ENCODE measurements at places on chromosomes 5 and 9.
A peak's percentile ranks its signal among the peaks of the same experiment; 100 is the strongest.

GRCh38 chr9:115495836-115496235 is 377.9 kb upstream of the TNC start:
- DNase-seq = no peak

DNA sequence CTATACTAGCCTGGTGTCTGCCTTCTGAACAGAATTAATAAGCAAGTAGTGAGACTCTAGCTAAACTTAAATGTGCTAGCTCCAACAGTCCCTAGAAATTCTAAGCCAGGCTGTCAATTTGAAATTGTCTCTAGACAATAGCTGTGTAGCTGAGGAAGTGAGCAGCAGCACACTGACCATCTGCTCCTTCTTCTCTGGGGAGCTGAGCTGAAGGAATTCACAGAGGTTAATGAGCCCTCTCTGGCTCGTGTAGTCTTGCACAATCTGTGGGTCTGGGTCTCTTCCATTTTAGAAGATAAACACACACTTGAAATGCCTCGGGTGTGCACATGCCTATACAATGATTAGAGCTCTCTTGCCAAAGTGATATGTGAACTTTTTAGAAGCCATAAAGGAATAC is 63.5 kb upstream of the BARX1 start:
- DNase-seq = no peak

- no peak for DNase-seq
Measured at GRCh38 chr5:61286446-61287132, 45.5 kb upstream of the ZSWIM6 start.

DNA sequence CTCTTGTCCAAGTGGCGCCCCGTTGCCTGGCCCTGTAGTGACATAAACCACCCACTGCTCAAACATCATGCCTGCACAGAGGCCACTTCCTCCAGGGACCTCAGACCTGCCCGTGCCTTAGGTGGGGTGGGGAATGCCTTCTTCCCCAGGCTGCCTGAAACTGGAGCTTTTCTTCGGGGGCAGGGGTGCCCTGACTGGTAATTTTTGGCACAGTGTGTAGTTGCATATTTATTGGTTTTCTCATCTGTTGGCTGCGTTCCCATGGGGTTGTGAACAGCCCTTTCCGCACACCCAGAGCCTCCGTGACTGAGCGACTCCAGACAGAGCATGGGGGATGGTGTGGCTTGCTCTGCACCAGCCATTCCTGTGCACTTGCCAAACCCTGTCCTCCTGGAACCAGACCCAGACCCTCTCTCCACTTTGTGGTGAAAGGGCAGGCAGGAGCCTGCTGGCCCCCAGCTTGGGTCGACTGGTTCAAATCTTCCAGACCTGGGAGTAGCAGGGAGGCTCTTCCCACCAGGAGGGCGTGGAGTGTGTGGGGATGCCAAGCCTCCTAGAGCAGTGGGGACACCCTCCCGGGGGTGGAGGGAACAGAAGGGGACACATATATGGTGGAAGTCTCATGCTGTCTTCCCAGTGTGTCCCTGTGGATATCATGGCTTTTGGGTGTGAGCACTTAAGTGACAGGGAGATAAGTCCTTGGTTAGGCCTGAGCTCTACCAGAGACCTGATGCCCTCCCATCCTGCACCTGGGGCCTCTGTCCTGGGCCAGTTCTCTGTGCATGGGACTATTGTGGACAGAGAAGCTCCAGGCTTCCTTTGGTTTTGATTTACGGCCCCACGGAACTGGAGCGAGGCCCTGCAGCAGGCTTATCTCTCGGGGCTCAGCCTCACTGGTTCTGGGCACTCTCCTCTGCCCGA is 39.6 kb downstream of the WNK2 start:
- DNase-seq = no peak

- no peak for DNase-seq
Measured at GRCh38 chr5:55303238-55303690, 4.2 kb downstream of the DHX29 start.

DNA sequence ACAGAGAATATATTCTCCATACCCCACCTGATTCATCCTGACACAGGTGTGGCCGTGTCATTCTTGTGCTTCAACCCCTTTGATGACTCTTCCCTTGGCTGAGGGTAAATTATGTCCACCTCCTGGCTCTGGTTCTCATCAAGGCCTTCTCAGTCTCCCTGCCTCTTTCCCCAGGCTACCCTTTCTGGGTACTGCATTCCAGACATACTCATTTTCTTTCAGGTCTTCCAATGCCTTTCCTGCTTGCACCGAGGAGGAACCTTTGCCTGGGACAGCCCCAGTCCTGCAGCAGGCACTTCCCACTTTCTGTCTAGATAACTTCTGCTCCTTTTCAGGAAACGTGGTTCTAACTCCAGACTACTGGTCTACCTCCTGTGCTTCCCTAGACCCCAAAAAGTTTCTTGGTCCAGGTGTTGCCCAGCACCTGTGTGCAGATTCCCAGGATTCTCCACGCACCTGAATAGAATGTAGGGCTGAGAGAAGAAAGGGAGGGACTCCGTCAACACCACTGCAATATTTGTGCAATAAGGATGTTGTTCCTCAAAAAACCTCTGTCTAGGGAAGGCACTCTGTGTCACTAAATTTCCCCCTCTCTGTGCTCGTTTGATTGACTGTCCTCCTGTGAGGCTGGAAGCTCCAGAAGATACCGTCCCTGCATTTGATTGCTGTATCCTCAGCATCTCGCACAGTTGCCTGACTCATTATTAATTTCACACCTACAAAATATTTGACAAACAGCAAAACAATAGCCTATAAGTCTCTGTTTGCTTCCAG is 255.4 kb upstream of the NFIL3 start:
- DNase-seq = no peak

DNA sequence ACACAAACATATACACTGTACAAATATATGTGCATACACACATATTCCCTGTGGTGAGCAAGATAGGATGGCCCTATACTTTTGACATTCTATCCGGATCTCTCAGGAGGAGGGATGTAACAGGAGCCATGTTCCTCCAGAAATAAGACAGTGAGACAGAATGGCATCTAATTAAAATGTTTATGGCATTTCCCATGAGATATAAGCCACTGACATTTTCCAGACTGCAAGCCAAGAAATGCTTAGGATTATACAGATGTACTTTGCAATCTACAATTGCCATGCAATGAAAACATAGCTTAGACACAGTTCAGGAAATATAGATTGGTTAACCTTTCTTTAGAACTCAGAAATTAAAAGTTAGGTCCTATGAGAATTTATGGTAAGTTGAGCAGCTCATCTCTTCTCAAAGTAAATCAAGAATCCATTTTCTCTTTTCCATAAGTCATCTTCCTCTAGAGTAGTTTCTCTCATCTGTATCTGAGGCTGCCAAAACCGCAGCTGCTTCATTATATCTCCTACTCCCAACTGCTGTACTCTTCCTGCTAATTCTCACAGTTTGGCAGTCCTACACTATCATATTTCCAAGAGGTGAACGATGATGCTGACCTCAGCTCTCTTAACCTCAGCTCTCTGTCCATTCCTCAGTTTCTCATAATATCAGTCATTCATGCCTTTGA is 1719.1 kb downstream of the MAT2B start:
- no peak for DNase-seq

DNA sequence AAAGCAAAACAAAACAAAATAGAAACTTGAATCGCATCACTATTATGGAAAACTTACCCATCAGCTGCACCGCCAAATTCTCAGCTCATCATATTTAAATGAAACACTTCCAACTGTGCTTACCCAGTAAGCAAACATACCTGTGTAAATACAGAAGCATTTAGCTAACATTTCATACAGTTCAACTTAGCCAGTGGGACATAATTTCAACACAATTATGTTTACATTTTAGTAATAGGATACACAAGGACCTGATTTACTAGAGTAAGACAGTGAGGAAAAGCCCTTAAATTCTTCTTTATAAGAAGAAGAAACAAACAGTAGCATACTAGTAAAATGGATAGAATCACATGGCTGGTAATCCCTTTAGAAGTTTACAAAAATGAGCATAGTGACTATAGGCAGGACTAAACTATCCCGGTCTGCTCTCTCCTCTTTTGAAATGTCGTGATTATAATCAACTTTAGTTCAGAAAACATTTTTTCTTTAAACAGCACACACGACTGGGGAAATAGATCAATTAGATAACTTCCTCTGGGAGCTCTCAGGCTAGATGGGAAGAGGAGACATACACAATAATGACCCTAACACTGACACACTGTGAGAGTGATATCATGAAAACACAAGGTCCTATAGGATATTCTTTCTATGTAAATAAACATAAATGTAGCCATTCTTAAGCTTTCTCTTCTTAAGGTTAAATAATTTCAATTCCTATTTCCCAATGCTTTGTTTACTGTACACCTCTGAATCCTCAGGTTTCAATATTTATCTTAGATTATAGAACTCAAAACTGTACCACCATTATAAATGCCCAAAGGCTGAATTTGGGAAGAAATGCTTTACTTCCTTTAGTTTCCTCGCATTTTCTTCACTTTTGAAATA is 15.9 kb upstream of the CDC20B start:
- DNase-seq = no peak

GRCh38 chr9:125683486-125683885 is 23.5 kb downstream of the MAPKAP1 start:
- no peak for DNase-seq

DNA sequence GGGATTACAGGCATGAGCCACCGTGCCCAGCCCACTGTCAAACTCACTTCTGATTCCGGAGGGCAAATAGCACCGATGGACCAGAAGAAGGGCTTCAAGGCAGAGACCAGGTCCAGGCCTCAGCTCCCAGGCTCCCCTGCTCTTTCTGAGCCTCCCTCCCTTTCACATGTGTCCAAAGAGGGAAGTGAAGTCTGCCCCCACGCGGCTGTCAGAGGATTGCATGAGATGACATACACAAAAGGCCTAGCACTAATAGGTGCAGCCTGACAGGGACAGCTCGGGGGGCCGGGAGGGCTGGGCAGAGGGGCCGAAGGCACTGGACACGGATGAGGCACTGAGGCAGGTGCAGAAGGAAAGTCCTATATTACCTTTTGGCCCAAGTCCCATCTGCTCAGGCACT is 16.1 kb downstream of the FBP1 start:
- peak; percentile 23 for DNase-seq

DNA sequence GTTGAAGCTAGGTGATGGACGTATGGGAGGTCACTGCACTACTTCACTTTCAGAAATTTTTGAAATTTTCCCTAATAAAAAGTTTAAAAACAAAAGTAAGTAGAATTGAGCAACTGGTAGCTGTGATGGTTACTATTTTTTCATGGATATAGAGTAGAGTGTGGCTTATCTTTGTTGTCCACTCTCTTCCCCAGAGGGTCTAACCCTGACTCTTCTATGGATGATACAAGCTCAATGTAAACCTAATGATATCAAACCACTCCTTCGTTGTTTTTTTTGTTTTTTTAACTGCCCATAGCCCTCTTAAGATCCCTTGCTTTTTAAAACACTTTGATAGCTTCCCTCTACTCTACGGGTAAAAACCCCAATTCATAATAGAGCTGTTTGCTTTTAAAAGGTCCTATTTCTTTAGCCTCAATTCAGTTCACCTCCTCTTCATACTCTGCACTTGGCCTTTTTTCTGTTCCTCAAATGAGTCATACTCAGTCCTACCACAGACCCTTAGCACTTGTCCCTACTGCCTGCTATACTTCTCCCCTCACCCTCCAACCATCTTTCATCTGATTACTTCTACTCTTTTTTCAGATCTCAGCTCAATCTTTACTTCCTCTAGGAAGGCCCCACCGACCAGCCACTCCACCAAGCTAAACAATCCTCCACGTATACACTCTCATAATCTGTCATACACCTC is 2.6 kb downstream of the HDAC3 start:
- DNase-seq = no peak

GRCh38 chr9:24708814-24709213 is 163.1 kb upstream of the IZUMO3 start:
- no peak for DNase-seq

DNA sequence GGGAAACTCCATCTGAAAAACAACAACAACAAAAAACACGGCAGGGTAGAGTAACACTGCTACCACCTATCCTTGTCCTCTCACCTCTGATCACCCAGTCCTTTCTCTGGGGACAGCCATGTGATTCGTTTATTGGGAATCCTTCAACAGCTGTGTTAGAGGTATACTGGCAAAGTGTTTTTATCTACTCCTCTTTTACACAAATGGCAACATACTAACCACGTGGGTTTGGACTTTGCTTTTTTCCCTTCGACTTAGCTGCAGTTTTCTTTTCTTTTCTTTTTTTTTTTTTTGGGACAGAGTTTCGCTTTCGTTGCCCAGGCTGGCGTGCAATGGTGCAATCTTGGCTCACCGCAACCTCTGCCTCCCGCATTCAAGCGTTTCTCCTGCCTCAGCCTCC is 11.2 kb upstream of the SET start:
- DNase-seq = no peak

GRCh38 chr5:109411627-109412026 is 1.9 kb upstream of the PJA2 start:
- DNase-seq = no peak

DNA sequence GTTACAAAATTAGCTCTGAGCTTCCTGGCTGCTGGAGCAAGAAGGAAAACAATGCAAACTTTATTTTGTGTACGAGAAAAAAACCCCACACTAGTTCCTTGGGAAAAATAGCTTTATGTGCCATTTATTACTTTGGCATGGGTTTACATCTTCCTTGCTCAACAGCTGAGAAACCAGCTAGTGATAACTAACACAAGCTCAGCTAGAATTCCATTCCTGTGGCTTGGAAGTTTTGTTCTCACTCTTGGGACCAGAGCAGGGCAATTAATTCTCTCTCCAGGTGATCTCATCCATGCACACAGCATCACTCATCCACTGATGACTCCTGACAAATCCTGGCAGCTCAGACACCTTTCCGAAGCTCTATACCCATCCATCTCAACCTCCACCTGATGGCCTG is 104.1 kb downstream of the CRB2 start:
- DNase-seq = no peak

- no peak for DNase-seq
Measured at GRCh38 chr5:148956477-148957385, 106.1 kb downstream of the SH3TC2 start.

- no peak for DNase-seq
Measured at GRCh38 chr9:9855177-9856078, 757.4 kb downstream of the PTPRD start.

DNA sequence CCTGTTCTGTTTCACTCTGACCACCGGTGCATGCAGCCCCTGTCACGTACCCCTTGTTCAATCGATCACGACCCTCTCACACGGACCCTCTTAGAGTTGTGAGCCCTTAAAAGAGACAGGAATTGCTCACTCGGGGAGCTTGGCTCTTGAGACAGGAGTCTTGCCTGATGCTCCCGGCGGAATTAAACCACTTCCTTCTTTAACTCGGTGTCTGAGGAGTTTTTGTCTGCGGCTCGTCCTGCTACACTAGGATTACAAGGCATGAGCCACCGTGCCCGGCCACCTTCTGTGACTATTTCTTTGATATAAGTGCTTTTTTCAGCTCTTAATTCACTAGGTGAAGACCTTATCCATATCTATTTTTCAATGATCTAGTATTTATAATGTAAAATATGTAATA is 167.5 kb downstream of the TTC39B start:
- no peak for DNase-seq
